ENCODE measurements at places on chromosomes 4 and X.

DNA sequence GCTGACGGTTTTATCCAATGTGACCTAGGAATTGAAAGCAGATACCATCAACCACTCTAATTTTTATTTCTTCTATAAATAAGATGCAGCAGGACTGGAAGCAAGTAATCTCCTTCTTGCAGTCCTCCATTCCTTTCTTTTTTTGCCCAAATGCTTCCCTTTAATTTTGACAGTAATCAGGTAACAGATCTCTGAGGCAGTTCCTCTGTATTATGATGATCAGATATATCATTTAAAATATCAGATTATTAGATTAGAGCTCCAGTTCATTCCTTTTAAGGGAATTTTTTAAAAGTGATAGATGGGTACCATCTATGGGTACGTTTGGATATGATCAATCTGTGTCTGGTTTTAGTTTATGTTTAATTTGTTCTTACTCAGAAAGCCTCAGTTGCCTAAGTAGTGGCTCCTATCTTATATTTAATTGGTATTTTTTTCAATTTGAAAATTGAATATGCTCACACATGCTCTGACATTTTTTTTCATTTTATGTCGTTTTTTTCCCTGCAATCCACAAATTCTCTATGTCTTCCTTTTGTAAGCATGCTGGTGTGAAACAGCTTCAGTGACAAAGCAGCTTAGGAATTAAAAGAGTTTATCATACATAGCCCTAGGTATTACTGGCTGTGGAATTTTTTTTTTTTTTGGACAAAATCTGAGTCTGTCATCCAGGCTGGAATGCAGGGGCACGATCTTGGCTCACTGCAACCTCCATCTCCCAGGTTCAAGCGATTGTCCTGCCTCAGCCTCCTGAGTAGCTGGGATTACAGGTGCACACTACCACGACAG is 73.7 kb upstream of the ANK2 start:
- DNase-seq: no peak

DNA sequence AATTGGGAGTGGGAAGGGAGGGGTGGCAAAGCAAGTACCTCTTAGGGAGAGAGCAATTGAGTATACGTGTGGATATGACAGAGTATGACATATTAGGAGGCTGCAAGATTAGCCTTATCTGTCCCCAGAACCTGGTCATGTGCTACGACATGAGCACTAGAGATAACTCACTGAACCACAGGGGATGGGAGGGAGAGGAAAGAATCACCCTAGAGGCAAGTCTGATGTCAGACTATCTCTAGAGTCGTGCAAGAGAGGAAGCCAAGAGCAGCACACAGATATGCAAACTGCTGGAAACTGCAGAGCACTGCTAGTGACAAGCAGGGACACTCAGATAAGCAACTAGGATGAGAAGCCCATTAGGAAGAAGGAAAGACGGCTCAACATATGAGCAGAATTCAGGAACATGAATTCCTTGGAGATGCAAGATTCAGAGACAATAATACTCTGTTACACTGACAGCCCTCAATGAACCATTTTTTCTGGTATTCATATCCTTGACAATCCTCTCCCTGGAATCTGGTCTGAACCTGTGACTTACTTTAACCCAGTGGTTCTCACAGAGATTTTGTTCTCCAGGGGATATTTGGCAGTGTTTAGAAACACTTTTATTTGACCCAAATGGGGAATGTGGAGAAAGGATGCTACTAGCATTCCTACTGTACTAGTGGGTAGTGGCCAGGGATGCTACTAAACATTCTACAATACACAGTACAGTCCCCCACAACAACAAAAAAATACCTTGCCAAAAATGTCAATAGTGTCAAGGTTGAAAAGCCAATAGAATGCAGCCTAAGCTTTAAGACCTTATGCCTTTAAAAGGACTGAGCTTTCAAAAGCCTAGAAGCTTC is 84.0 kb upstream of the BMP2K start:
- no peak for DNase-seq

GRCh38 chr4:127732623-127733328 is 2.6 kb downstream of the SLC25A31 start:
- no peak for DNase-seq

DNA sequence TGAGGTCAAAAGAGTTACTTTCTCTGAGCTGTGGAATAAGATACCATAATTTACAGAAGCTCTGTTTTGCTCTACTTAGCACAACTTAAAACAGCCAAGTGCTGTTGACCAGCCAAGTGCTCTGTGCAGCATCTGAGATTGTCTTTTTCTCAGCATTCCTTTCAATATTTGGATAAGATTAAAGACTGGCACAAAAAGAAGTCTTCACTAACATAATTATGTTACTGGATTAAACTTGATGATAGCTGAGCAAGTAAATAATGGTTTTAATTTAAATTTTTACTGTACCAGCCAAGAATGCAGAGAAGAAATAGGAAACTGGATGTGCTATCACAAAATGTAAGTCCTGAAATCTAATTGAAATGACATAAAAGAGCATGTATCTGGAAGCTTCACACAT is 60.4 kb downstream of the NPY2R start:
- no peak for DNase-seq

DNA sequence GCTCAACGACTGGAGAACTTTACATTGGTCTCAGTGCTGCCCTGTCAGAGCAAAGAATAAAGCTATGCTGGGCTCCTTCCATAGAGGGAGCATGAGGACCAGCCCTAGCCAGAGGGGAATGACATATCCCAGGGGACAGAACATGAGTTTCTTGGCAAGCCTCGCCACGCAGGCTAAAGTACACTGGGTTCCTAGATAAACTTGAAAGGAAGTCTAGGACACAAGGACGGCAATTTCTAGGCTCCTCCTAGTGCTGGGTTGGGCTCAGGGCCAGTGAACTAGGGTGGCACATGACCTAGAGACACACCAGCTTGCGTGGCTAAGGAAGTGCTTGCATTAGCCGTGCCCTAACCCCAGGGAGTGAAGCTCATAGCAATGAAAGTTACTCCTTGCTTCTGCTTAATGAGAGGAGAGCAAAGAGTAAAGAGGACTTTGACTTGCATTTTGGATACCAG is 141.0 kb downstream of the MAB21L2 start:
- peak; percentile 38 for DNase-seq

GRCh38 chr4:44493924-44494323 is 45.3 kb upstream of the KCTD8 start:
- DNase-seq: no peak

DNA sequence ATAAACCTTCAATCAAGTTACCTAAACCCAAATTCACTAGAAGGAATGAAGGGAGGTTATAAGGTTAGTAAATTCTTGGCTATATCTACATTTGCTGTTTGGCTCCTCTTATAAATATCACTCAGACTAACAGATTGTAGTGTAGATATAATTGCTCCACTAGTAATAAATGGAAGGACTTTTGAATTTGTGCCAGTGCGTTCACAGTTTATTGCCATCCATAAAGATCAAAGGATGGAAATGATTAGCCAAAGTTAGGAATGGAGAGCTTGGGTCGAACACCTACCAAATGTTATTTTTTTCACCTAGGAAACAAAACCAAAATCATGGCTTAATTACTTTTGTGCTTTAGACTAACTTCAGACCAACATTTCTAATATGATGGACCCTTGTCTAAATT is 9.2 kb downstream of the DTHD1 start:
- no peak for DNase-seq

DNA sequence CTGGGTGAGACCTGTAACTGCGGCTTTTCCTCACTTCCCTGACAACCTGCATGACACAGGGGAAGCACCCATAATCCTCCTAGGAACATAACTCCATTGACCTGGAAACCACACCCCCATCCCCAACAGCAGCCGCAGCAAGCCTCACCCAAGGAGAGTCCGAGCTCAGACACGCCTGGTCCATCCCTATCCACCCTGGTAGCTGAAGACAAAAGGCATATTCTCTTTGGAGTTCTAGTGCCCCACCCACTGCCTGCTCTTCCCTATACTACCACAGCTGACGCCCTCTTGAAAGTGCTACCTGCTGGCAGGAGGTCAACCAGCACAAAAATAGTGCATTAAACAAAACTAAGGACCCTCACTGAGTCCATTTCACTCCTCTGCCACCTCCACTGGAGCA is 1080.9 kb upstream of the IGFBP7 start:
- no peak for DNase-seq

GRCh38 chrX:71621603-71622002 is 3.3 kb upstream of the CXCR3 start:
- no peak for DNase-seq

- no peak for DNase-seq
These were observed 26.3 kb downstream of the CNGA1 start for GRCh38 chr4:47990145-47990544.

DNA sequence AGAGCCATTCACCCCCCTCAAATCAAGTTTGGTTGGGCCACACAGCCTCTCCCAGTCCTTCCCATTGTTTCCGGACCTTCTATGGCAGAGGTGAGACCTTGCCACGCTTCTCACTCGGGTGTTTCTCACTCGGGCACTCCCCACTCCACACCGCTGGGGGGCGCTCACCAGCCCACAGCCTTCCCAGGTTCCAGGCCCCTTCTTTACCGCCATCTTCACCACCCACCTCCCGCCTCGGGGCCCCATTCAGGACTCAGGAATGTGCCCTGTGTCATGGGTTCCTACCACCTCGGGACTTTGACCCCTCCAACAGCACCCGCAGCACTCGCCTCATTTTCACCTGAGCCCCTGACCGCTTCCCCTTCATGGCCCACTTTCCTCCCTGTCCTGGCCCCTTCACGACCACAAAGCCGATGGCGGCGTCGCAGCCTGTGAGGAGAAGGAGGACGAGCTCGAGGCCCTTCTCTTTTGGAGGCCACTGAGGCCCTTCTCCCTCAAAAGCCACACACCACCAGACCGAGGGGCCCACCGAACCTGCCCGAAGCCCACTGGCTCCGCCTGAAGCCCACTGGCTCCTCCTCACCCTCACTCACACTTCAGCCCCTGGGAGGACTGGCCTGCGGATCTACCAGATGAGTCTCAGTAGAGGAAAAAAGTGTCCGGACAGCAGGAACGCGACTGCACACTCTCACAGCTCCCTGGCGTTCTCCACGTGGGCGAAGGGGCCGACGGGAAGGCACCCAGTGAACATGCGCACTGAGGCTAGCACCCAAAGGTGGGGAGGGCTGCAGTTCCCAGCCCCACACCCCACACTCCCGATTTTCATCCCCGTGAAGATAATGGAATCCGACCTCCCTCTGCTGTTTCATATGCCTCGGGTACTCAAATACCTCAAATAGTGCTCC is at the start of gene PAGE1:
TSS of gene PAGE1 (minus strand) at position 709 of the 905 bp plus-strand sequence. CDS start 1,214 bp downstream, outside the sequence.
- no peak for DNase-seq

GRCh38 chr4:27293831-27294230 is 433.2 kb downstream of the STIM2 start:
- DNase-seq: no peak

GRCh38 chr4:109214622-109215301 is 87.7 kb downstream of the COL25A1 start:
- no peak for DNase-seq

Data from brain pericyte (primary cell).